Activated CD8-positive, alpha-beta T cell treated with anti-CD3 and anti-CD28 coated beads, Interleukin-2, amount 10 ng/mL, durations not matched to agents 7 days and 5 days (primary cell): ENCODE measurements at places on chromosomes 3 and 15. TPM values are rescaled to one million over a fixed set of nuclear protein-coding genes. Genes with fewer than 3 reads are reported as not detected.

IQGAP1 gene
- 257 TPM for total RNA-seq

CCDC33 gene
- total RNA-seq: not detected

ANKRD63 gene
- 0.37 TPM for total RNA-seq

GRK7 gene
- total RNA-seq: not detected

ALS2CL gene
- total RNA-seq: 1.3 TPM

- DNase-seq: no peak
These were observed 58.9 kb upstream of the TP63 start for GRCh38 chr3:189572249-189572648.

DNA sequence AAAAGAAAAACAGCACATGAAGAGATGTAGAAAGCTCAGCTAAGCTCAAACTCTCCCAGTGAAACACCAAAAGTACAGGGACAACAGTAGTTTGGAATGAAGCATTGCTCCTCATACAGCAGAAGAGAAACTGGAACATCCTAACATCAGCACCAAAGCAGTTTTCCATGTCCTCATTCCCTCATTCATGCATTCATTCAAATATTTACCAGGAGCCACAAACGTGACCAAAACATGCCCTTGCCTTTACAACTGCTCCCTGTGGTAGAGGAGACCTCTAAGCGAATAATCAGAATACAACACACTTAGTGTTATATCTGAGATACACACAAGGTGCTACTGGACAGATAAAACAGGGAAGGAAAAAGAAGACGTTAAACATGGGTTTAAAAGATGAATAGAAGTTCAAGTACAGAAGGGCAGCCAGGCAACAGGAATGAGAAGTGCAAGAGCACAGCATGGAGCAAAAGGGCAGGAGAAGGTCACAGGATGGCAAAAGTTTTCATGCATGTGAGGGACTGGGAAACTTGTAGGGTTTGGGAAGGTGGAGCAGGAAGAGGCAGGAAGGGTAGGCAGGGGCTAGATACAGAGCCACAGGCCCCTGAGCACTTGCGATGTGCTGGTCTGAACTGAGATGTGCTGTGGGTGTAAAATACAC is 58.5 kb upstream of the LMCD1 start:
- no peak for DNase-seq

DNA sequence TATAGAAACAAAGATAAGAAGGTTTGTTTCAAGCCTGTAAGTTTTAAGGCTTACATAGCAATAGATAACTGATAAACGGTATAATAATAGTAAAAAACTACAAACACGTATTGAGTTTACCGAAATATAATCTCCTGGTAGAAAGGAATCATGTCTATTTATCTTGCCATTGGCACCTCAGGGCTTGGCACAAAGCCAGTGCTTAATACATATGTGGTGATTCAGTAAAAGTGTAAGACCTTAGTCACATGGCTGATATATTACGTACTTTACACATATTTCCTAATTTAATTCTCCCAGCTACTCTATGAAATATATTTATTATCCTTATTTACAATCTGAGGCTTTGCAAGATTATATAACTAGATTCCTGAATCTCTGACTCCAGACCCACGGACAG is 32.0 kb upstream of the SLCO3A1 start:
- DNase-seq: no peak

- DNase-seq: no peak
These were observed 15.2 kb downstream of the SLC2A2 start for GRCh38 chr3:171011109-171011872.

- peak; percentile 62 for DNase-seq
These were observed 4.8 kb upstream of the CSK start for GRCh38 chr15:74776821-74777768.

DNA sequence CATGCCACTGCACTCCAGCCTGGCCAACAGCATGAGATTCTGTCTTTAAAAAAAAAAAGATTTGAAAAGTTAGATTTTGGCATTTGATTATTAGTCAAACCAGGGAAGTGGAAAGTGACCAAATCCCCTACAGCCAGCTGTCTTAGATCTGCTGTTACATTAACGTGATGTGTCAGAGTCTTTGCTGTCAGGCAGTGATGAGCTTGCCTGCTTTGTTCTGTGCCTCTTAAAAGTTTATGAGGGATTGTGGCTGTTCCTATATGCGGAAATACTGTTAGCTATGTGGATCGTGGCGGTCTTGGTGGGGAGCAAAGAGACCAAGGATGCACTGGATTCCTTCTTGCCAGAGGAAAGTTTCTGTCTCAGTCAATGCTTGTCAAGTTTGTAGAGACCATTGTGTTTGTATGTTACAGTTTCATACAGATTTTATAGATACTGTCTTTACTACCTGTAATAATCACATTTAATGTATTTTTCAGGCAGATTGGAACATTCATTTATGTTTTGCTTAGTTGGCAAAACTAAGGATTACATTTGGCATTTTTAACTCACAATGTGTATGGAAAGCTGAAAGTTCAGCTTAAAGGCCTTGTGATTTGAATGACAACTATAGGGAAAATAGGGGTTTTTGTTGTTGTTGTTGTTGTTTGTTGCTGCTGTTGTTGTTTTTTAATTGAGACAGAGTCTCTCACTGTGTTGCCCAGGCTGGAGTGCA is 137.4 kb downstream of the VPS8 start:
- DNase-seq: no peak

- no peak for DNase-seq
These were observed 465.1 kb downstream of the MAGI1 start for GRCh38 chr3:65573548-65574116.

- no peak for DNase-seq
These were observed 222.6 kb upstream of the RGMA start for GRCh38 chr15:93311620-93312019.

- DNase-seq: no peak
These were observed 49.6 kb downstream of the CD47 start for GRCh38 chr3:108041253-108041652.

DNA sequence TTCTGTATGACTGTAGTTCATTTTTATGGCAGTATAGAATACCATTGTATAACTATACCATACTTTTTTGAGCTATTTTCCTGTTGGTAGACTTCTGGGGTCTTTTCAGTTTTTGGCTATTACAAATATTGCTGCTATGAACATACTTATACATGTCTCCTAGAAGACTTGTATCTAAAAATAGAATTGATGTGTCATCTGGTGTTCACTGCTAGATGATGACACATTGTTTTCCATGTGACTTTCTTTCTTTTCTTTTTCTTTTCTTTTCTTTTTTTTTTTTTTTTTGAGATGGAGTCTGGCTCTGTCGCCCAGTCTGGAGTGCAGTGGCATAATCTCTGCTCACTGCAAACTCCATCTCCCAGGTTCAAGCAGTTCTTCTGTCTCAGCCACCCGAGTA is 69.8 kb downstream of the SH3GL3 start:
- DNase-seq: no peak

GRCh38 chr15:66725464-66725785 is 23.4 kb downstream of the SMAD6 start:
- DNase-seq: no peak

- peak; percentile 20 for DNase-seq
These were observed 58.5 kb upstream of the KLF13 start for GRCh38 chr15:31268108-31268501.
